AG08396 (cell line): ENCODE measurements at places on chromosomes 1 and 21.

DNA sequence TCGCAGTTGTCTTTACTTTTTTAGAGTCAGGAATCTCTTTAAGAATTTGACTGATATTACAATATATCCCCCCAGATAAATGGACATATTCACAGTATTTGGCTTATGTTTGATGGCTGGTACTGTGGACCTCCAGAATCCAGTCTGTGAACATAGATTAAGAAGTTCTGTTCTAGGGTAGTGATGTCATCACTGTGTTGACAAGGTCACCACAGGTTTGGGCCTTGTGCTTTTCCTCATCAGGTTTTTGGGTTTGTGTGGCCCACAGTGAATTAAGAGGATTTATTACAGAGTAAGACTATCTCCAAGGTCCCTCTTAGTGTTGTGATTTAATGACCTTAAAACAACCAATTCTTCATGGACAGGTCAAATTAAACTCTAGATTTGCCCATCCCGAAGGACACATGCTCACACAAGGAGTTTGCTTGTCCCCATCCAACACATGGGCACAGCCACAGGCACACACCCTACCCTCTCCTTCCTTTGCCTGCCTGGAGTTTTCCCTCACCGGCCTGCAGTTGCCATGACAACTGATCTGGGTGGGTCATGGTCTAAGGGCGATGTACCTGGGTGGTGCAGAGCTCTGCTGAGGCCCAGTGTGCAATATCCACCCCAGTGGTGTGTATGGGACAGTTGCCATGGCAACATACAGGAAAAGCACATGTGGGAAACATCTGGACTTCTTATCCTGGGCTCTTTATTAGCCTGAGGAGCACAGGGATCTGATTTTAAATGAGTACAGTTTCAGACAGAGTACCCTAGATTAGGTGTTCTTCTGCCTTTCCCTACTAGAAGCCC lies 98.6 kb downstream of the NAV1 start:
- peak; percentile 45 for DNase-seq

DNA sequence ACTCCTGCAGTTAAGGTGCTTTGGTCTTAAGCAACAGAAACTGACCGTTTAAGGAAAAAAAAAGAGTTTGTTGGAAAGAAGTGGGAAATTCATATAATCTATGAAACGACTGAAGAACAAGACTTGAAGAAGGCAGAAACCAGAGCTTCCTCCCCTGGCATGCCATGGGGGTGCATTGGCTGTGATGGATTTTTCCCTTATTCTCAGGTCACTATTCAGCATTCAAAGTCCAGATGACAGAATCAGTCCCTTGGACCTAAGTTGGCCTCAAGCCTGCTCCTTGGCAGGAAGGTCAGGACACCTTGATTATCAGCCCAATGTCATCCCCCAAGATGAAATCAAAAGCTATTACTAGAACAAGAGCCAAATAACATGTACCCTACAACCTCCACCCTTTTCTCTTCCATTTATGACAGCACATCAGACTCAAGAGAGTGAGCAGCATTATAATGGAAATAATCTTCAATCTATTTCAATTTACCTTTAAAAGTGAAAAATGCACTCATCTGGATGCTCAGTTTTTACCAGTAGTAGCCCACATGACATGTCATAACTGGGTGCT lies 15.8 kb upstream of the TMEM9 start:
- no peak for DNase-seq

DNA sequence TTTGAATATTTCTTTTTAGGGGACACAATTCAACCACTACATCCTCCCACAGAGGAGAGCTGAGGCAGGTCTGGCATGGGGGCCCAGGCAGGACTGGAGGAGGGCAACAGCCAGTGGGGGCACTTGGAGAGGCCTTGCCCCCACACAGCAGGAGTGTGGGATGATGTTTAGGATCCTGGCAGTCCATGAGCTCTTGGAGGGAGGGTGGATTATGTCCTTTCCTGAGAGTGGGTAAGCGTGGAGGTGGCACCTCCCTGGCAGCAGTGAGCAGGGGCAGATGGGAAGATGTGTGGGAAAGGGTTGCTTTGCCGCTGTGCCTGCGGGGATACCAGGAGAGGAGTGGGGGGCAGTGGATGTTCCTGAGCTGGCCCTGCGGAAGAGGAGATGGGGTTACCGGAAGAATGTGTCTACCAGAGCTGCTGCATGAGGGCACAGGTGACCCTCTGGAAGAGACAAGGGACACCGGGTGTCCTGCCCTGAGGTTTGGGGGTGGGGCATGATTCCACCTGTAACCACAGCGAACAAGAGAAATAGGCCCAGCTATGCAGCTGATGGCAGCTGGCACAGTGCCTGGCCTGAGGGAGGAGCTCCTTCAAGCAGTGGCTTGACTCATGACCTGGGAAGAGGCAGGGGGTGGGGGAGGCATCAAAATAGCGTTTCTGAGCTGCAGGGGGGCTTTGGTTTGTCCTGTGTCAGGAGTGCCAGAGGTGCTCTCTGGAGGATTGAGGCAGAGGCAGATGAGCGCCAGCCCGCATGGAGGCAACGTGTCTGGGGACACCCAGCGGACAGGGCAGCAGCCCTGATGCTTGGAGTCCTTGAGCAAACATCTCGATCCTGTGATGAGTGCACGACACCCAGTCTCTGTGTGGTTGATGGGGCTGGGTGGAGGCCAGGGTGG lies 123.9 kb upstream of the TMPRSS2 start:
- DNase-seq: no peak

DNA sequence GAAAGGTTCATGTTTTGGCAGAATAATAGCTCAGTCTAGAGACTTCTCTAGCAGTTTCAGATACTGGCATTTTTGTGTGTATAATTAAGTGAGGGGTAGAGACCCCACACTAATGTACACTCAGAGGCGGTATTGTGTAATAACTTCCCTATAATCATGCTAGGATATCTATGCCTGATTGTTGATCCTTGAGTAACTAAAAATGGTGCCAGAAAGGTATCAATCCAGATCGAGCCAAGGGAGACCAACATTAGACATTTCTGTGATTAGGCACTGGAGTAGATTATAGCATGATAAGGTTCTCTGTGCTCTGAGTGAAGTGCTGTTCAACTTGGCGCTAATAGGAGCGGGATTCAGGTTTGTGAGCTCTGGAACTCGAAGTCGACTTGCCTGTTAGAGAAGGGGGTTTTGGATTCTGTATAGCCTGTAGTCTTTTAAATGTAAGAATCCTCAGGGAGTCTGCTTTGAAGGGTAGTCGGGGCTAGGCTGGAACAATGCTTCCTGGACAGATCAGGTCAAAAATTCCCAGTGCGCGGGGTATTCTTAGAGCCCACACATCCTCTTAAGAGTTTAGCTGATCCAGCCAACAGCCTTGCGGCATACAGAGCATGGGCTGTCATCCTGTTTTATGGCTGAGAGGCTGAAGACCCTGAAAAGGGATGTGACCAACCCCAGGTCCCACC lies 24.2 kb downstream of the MAN1C1 start:
- DNase-seq: no peak

DNA sequence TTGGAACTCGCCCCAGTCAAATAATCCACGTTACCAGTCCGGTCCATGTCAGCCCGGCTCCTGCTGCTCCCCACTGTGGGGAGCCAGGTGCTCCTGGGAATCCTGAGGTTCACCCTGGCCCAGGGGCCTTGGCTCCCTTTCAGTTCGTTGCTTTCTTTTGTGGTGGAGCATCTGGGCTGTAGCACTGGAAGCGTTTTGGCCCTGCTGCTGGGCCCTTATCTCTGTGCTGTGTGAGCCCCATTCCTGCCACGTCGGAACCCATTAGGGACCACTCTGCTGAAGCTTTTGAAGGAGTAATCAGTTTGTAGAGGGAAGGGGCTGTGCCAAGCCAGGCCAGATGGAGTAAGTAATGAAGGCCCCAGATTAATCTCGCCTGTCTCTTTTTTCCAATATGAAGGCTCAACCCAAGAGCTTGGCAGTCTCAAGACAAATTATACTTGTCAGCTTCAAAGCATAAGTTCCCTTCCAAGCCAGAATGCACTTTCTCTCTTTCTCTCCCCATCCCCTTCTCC lies 82.3 kb downstream of the PGM1 start:
- DNase-seq: no peak

DNA sequence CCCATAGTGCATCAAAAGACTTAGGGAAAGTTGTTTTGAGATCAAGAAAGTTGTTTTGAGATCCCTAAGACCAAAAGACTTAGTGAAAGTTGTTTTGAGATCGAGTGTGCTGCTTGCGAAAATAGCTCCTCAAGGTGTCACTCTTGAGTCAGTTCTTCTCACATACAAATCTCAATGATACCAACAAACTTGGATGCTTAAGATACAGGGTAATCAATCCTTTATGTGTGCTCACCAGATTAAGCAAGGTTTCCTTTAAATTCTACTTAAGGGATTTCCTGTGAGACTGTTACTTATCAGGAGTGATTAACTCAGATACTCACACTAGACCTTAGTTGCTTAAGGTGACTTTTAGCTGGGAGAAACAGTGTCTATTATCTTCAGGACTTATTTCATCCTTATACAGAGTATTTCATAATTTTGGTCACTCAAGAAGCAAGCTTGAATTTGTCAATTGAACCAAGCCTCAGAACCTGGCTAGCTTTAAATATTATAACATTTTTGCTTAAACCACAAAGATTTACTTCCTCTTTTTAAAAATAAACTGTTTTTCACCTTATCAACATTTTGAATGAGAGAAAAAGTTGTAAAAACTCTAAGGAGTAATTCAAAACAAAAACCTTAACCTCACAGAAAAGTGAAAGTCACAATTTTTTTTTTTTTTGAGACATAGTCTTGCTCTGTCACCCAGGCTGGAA lies 8.0 kb upstream of the RLF start:
- no peak for DNase-seq

DNA sequence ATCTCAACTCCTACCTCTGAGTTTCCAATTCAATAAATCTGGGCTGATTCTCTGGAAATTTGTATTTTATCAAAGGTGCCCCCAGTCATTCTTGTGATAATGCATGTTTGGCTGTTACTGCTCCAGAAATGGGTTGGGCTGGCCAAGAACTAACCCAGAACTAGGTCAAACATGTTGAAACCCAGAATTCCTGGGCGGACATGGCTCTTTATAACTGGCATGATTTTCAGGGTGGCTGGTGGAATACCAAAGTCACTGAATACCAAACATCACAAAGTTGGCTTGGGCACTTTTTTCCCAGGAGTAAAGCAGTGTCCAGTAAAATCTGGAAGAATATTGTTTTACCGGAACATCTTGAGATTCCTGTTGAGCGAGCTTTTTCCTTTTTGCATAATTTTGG lies 89.4 kb upstream of the S1PR1 start:
- DNase-seq: no peak

DNA sequence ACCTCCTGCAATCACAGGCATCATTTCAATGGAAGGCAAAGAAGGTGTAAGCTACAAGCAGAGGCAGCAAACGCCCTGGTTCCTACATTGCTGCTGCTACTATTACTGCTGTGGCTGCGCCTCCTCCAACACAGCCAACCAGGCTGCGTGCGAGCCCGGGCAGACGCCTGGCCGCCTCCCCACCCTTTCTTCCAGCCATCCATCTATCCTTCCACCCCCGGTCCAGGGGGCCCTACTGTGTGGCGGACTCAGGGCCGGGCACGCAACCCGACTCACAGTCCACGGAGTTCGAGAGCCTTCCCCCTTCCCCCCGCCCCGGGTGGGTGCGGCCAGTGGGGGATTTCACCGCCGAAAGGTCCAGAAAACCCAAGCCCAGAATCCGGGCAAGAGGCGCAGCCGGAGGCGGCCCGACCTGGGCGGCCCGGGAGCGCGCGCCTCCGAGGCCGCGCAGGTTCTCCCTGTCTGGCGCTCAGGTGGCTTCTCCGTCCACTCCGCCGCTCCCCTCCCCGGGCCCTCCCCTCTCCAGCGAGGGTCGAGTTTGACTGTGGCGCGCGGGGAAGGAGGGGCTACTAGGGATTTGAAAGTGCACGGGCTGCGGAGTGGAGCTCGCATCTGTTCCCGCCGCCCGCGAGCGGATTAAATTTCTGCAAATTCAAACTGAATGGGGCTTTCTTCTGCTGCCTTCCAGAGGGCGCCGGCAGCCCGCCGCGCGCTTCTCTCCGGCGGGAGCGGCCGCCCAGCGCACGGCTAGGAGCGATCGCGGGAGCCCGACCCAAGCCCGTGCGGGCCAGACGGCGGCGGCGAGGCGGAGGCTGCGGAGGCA lies at the start of gene HUNK:
Gene HUNK, plus strand, starts transcription at position 569 of the 823 bp plus-strand sequence. CDS start 655 bp downstream, outside the sequence.
- peak; percentile 72 for DNase-seq

GRCh38 chr21:34806423-34806822 lies 137.6 kb downstream of the CLIC6 start:
- no peak for DNase-seq

DNA sequence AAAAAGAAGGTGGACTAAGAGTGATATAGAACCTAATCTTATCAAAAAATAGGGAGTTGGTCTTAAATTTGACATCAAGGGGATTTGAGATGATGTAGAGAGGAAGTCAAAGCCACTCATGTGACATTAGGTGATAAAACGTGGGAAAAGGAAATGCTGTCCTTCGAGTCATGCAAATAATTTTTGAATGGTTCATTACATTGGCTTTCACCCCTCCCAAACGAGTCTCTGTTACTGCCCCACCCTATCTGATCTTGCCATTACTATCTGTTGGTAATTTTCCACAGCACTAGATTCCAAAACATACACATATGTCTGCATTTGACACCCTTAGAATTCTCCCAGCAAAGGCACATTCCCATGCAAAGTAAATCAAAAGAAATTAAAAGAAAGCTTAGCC lies 531.1 kb upstream of the ADAMTS5 start:
- no peak for DNase-seq

DNA sequence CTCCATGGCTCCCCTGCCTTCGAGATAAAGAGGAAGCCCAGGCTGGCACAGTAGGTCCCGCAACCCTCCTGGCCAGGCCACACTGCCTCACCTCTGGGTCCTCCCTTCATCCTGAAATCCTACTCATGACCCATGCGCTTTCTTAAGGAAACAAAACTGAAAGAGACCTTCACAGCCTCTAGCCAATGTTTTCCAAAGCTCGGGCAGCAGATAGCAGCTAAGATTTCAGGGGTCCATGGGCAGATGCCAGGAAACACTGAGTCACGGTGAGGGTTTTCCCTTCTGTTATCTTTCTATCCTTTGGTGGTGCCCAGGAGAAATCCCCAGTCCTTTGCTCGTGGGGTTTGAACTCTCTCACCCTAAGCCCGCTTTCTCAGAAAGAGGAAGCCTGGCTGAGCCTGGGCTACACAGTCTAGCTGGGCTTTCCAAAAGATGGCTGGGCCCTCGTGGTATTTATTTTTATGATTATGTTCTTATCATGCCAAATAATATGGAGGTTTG lies 26.6 kb downstream of the TTC39A start:
- no peak for DNase-seq

DNA sequence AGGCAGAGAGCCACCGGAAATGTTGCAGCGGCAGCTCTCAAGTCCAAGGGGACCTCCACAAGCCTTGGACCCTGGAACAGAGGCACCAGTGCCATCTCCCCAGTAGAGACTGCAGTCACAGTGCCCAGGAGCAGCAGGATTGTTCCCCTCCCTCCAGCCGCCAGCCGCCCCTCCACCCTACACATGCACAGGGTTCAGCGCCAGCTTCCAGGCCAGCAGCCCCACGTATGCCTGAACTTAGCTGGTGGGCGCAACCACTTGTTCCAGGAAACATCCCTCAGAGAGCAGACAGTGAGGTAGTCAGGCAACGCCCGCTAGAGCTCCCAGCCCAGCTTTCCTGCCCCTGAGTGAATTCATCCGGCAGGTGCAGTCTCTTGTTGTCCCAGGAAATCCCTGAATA lies 1098.1 kb upstream of the NCAM2 start:
- DNase-seq: no peak

GRCh38 chr1:192941722-192942411 lies 117.3 kb downstream of the UCHL5 start:
- no peak for DNase-seq
